Aortic smooth muscle cell (primary cell): ENCODE measurements at places on chromosomes 4 and X. TPM values are rescaled to one million over a fixed set of nuclear protein-coding genes. Genes with fewer than 3 reads are reported as not detected.

IL15 gene
- total RNA-seq = 2.9 TPM in 2 replicates

ADGRG2 gene
- total RNA-seq = 0.13 TPM in 1 of 2 replicates, not detected in the other

SMIM10L2A gene
- 0.12 and 0.26 TPM in 2 replicates for total RNA-seq

CLTRN gene
- under 0.01 and 0.06 TPM in 2 replicates for total RNA-seq

POU3F4 gene
- under 0.01 TPM in 1 of 2 replicates, not detected in the other for total RNA-seq

TMPRSS11A gene
- not detected in 2 replicates for total RNA-seq

COX18 gene
- total RNA-seq = 22.1 and 37.9 TPM in 2 replicates

ZNF182 gene
- total RNA-seq = 2.4 and 2.5 TPM in 2 replicates

CXCL5 gene
- total RNA-seq = not detected in 2 replicates

L1CAM gene
- under 0.01 and 0.13 TPM in 2 replicates for total RNA-seq

CXCL11 gene
- total RNA-seq = under 0.01 TPM in 1 of 2 replicates, not detected in the other

PRRG1 gene
- 7.9 and 8.0 TPM in 2 replicates for total RNA-seq

CXCL9 gene
- total RNA-seq = not detected in 2 replicates

LPAR4 gene
- total RNA-seq = 0.53 and 0.75 TPM in 2 replicates

CTAG1B gene
- not detected in 2 replicates for total RNA-seq

FAM9B gene
- total RNA-seq = not detected in 2 replicates

REST gene
- 27.7 and 31.3 TPM in 2 replicates for total RNA-seq

ANK2 gene
- 226 and 261 TPM in 2 replicates for total RNA-seq

HELT gene
- not detected in 2 replicates for total RNA-seq
